ENCODE measurements at places on chromosomes 5 and 9. TPM values are rescaled to one million over a fixed set of nuclear protein-coding genes. Genes with fewer than 3 reads are reported as not detected.

DNA sequence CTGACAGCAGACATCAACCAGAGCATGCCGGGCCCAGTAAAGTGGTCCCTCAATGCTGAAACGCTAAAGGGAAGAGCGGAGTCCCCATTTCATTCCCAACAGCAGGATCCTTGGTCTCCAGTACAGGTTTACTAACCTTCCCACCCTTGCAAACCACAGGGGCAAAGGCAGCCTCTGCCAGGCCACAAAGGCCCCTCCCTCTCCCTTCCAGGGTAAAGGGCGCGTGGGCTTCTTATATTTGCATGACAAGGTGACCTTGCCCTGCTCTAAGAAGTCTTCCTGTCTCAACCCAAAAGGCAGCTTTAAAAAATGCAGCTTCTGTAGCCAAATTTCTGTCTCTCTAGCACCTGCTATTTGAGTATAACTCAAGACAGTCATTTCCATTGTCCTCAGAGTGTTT is 131.5 kb upstream of the PTCH1 start:
- no peak for DNase-seq
- H3K27me3 ChIP-seq = no peaks in the 10 kb centered on the region

- H3K4me1 ChIP-seq = no peaks in the 10 kb centered on the region
- no peak overlapping the region for H3K4me3 ChIP-seq
- H3K27me3 ChIP-seq = peaks cover 6% of the 10 kb centered on the region
- H3K27ac ChIP-seq = no peak overlapping the region
- DNase-seq = no peak
- H3K36me3 ChIP-seq = no peaks in the 10 kb centered on the region
Measured at GRCh38 chr9:18837402-18837801, 195.6 kb downstream of the SAXO1 start.

- no peaks in the 10 kb centered on the region for H3K4me1 ChIP-seq
- no peaks in the 10 kb centered on the region for H3K36me3 ChIP-seq
- no peak overlapping the region for H3K27ac ChIP-seq
- H3K4me3 ChIP-seq = no peak overlapping the region
- H3K27me3 ChIP-seq = no peaks in the 10 kb centered on the region
Measured at GRCh38 chr9:30382271-30382670, 2002.2 kb upstream of the ACO1 start.

DNA sequence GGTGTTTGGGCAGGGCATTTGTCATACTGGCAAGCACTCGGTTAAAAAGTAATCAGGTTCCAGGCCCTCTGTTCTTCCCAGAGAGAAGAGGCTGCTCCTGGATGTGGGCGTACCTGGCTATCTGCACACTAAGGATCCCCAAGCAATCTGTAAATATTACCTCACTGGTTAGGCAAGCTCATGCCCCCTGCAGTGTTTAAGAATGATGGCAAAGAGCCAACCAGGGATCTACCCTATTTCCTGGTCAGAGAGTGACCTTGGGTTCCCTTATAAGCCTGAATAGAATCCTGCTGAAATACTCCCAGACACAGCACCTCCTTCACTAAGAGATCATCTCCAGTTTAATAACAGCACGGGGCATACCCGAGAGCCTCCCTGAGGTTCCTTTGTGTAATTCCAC is 181.2 kb downstream of the PIK3R1 start:
- peaks cover 5% of the 10 kb centered on the region for H3K4me1 ChIP-seq
- H3K4me3 ChIP-seq = no peak overlapping the region
- DNase-seq = no peak
- no peaks in the 10 kb centered on the region for H3K36me3 ChIP-seq
- no peak overlapping the region for H3K27ac ChIP-seq
- H3K27me3 ChIP-seq = no peaks in the 10 kb centered on the region

- DNase-seq = no peak
- H3K27ac ChIP-seq = no peak overlapping the region
- no peak overlapping the region for H3K4me3 ChIP-seq
Measured at GRCh38 chr9:134420974-134421432, 94.7 kb downstream of the RXRA start.

DNA sequence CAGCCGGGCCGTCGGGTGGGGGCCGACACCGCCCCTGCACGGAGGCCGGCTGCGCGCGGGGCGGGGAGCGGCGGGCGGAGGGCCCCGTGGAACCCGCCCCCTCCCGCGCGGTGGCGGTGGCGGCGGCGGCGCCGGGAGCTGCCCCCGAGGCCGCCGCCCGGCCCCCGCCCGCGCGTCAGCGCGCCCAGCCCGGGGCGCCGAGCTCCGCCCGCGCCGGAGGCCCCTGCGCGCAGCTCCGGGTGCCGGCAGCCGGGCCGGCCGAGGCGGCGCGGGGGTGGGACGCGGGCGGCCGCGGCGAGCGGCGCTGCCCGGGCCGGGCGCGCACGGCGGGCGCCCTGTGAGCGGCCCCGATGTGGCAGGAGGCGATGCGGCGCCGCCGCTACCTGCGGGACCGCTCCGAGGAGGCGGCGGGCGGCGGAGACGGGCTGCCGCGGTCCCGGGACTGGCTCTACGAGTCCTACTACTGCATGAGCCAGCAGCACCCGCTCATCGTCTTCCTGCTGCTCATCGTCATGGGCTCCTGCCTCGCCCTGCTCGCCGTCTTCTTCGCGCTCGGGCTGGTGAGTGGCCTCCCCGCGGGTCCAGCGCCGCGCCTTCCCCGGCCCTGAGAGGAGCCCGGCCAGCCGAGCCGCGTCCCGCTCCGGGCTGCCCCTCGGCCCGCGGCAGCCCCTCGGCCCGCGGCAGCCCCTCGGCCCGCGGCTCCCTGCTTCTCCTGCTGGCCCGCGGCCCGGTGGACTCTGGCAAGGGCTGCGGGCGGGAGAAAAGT is at the start of gene ADCY2:
Gene ADCY2, plus strand, starts transcription at position 192 of the 766 bp plus-strand sequence. Its CDS starts 159 bp downstream, at position 351.
- DNase-seq = peak; percentile 26
- no peak within 1 kb of the TSS for H3K27ac ChIP-seq
- H3K27me3 ChIP-seq = peaks cover 36% of the 10 kb centered on the region
- no peaks in the 10 kb centered on the region for H3K36me3 ChIP-seq
- H3K4me3 ChIP-seq = no peak within 1 kb of the TSS

DNA sequence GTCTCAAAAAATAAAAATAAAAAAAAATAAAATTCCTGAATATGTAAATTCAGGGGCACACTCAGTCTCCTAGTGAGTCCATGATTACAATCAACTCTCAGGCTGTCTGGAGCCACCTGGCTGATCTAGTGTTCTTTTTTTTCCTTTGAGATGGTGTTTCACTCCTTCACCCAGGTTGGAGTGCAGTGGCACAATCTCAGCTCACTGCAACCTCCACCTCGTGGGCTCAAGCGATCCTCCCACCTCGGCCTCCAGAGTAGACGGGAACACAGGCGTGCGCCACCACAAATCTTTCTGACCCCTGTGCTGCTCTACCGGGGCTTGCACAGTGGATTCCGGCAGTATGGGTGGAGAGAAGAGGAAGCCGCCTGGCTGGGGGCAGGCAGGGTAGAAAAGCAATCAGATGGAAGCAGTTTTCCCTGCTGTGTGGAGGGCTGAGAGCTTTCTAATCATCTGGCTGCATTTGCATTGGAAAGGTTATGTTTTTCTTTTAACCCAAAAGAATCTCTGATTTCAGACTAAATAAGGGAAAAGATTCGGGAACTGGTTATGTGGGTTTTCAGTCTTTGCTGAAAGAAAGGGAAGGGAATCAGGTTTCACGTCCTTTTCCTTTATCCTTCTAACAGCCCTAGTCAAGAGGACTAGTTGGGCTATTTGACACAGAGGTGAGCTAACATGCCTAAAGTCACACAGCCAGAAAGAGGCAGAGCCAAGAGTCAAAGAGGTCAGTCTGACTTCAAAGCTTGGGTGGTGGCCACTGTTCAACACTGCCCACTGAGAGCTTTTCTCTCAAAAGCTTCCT is 26.3 kb upstream of the CORO2A start:
- H3K4me1 ChIP-seq = no peaks in the 10 kb centered on the region
- no peak for DNase-seq
- no peaks in the 10 kb centered on the region for H3K27me3 ChIP-seq
- peaks cover 6% of the 10 kb centered on the region for H3K36me3 ChIP-seq
- H3K27ac ChIP-seq = no peak overlapping the region

Gene SHISAL2B
- total RNA-seq = not detected

Gene ADAMTS13
- total RNA-seq = 2.5 TPM

Gene OSMR
- total RNA-seq = 0.26 TPM

Gene ROR2
- total RNA-seq = not detected

Gene ANXA2R
- total RNA-seq = 4.6 TPM
